Left renal cortex interstitium (tissue), 4 donors: ENCODE measurements at places on chromosomes 4 and X.

DNA sequence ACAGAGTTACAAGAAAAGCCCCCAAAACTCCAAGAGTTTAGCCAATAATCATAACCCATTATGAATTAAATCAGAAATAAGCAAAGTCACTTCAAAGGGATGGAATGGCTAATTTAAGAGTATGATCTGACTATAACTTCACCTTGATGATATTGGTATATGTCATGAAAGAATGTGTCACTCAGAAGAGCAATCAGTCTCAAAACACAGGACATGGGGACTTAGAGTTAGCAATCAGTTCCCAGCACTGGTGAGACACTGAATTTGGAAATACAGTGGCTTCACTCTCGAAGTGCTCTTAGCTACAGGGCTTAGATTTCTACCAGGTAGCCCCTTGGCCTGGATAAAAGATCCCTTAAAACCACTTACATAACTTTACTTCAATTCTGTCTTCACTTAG is 65.7 kb upstream of the EXOC1L start:
- no peak for DNase-seq

- no peak for DNase-seq
Measured at GRCh38 chr4:18441203-18441590, 419.6 kb upstream of the LCORL start.

DNA sequence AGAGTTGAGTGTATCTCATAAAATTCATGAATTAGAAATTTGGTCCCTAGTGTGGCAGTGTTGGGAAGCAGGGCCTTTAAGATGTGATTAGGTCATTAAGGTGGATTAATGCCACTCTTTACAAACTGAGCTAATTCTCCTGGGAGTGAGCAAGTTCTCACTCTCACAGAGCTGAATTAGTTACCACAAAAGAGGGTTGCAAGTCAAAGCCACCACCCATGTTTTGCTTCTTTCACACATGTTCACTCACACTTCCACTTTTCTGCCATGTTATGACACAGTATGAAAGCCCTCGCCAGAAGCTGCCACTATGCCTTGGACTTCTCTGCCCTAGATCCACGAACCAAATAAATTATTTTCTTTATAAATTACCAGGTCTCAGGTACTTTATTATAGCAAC is 332.1 kb downstream of the ARAP2 start:
- no peak for DNase-seq

DNA sequence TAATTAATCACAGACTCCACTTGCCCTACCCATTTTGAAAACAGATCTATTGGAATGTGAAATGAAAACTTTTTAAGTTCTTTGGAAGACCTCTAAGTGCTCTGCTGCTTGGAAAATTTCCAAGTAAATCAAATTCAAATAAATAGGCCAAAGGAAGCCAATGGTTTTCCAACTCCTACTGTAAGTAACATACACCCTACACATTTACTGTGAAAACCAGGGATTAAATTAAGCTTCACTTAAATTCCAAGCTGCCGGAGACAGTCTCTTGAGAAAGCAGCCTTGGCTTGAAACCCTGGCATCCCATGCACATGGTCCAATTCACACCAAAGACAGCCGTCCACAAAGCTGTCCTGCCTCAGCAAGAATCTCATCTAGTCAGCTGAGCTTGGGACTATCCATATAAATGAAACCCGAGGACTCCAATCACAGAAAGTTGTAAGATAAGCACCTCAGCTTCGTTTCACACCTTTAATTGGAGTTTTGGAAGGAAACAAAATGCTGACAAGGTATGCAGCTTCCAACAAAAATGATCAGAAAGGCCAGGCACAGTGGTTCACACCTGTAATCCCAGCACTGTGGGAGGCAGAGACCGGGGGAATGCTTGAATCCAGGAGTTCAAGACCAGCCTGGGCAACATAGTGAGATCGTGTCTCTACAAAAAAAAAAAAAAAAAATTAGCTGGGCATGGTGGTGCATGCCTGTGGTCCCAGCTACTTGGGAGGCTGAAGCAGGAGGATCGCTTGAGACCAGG is 88.6 kb downstream of the APBB2 start:
- DNase-seq: no peak

- no peak for DNase-seq
Measured at GRCh38 chr4:144644368-144645101, 1.4 kb upstream of the HHIP start.
